Right ventricle myocardium superior (tissue), 1 donor: ENCODE measurements at places on chromosomes 5 and 9.
A peak's percentile ranks its signal among the peaks of the same experiment; 100 is the strongest.

DNA sequence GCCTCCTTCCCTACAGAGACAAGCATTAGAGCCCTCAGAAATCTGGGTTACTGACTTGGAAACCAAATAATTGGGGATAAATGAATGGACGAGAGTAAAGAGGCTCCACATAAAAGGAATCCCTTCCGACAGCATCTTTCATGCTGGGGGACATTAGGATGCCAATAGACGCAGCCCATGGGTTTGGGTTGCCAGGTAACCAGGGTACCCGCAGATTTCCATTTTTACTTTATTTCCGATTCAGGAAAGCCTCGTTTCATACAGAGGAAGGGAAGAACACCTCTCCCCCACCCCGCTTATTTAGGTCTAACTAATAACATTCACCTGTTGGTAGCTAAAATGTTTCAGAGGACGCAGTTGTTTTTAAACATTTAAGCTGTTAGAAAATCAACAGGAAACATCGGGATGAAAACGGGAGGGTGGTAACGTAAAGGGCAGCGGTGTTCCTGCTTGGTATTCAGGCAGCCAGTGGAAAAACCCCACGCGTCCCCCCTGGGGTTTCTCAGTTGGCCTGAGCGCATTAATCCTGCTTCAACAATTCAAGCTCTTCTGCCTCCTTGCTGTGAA, 179.5 kb downstream of the YTHDC2 start:
- peak; percentile 44 for DNase-seq

DNA sequence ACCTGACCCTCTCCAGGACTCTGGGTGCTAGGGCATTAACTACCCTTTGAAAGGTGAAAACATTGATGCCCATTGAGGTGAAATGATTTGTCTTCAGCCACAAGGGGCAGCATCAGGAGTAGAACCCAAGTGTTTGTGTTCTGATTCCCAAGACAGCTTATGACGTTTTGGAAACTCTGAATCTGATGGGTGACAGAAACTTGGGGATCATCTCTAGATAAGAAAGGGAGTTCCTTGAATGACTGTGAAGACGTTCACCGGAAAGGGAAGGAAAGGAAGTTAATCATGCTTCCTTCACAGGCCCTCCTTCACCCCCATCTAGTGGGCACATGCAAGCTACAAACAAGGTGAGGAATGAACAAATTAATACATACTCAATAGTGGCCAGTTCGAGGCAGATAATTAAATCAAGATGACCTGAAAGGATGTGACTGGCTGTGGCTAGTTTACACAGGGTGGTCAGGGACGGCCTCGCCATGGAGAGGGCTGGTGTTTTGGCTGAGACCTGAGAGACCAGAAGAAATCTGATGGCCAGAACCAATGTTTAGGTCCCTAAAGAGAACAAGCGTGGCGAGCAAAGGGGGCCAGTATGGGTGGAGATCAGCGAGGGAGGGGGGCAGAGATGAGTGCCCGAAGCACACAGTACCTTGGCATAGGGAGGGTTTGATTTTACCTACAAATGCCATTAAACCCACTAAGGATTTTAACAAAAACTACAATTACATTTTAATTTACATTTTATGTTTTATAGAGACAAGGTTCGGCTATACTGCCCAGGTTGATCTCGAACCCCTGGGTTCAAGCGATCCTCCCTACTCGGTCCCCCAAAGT, 937 bp upstream of the SLC26A2 start:
- no peak for DNase-seq

DNA sequence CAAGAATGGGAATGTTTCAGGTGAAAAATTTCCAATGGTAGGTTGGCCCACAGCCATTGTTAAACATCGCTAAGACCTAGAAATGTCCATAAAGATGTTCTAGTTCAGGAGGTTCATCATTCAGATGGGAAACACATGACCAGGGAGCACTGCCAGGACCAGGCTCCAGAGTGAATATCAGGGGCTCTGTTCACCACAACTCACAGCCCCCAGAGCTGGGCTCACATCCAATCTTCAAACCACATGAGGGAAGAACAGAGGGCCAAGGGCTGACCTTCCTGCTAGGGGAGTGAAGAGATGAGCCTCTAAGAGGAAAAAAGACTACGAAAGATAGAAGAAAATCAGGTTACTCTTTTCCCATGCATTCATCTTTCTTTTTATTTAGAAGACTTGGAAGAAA, 205.8 kb downstream of the SEMA5A start:
- no peak for DNase-seq

DNA sequence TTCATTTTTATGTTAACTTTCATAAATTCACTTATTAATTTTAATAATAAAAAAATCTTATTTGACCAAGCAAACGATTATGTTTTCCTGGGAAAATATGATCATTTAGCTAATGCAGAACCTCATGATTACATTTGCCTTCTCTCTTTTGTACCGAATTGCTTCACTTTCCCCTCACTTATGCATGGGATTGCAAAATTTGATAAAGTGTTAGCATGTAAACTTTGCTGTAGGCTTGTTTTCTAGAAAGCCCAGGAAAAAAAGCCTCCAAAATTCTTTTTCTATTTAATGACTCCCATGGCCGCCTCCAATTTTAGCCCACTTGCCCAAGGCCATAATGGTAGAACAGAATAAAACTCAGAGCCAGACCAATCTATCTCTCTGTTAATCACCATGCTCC, 82.8 kb upstream of the FBXL7 start:
- no peak for DNase-seq

DNA sequence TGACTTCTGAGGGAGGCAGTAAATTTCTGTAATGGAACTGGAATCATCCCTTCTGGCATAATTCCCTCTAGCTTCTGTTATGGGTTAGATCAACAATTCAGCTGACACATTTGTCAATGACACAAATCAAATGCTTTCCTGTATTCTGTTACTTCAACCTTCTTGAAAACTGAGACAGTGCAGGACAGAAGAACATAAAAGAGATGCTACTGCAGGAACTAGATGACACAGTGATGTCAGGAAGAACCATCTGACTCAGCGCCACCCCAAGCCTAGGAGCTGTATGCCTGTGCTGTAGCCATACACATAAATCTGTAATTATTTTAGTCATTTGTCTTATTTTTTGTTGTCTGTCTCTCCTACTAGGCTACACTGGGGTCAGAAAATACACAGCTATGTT, 18.2 kb upstream of the CEP120 start:
- DNase-seq = no peak

DNA sequence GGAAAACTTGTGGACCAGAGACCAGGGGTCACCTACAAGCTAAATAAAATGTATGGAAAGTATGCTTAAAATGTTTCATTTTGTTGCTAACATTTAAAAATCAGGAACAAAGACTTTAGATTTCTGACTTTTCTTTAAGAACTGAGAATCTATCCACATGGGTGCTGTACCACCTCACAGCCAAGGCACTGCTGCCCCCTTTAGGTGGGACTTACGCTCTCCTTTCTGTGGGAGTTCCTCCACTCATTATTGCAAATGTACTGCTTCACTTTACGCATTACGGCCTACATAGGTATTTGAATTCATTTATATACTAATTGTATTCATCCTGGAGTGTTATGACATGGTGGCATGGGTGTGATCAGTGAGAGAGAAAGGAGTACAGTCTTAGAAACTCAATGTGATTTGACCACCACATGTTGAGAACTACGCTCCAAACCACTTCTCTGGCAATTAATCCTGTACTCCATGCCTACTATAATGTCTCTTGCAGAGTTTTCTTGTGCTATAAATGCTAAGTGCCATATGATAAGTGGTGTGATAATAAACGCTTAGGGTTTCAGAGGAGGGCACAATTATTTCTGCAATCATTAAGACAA, 24.7 kb upstream of the CETN3 start:
- no peak for DNase-seq

GRCh38 chr5:102853680-102854079, 98.6 kb downstream of the PAM start:
- DNase-seq = no peak

DNA sequence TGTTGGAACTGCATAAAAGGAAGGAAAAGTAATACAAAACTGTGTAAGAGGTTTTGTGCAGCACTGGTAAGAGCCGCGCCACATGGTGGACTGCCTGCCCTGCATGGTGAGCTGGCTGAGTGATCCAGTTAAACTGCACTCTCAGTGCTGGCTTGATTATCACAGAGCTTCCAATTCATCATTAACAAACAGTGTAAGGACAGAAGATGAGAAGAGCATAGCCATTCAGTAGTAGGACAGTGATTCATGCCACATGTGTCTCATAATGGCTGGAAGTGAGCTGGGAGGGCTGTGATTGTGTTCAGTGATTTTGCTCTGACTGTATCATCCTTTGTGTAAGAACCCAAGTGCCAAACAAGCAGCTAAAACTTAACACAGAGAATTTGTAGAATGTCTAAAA, 14.1 kb downstream of the ASPN start:
- no peak for DNase-seq

- DNase-seq = no peak
These were observed 211.6 kb downstream of the CTNND2 start for GRCh38 chr5:11692636-11693035.

DNA sequence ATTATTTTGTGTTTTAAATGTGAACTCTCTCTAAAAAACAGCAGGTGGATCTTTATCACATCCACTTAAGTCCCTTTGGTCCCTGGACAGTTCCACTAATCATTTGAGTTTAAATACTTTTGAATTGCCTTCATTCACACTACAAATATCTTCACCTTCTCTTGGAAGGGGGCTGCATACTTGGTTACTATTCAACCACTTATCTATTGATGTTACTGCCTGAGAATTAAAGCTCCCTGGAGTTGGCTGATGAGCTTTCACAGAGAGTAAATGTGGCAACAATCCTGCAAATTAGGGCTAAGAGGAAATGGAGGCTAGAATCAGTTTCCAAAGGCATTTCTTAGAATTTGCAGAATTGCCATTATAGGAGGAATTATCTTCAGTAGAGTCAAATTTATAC, 180.4 kb downstream of the ST8SIA4 start:
- DNase-seq = no peak
